ENCODE measurements at places on chromosomes 5 and 9.

GRCh38 chr5:131381777-131382176, 117.9 kb downstream of the CDC42SE2 start:
- no peak for DNase-seq

DNA sequence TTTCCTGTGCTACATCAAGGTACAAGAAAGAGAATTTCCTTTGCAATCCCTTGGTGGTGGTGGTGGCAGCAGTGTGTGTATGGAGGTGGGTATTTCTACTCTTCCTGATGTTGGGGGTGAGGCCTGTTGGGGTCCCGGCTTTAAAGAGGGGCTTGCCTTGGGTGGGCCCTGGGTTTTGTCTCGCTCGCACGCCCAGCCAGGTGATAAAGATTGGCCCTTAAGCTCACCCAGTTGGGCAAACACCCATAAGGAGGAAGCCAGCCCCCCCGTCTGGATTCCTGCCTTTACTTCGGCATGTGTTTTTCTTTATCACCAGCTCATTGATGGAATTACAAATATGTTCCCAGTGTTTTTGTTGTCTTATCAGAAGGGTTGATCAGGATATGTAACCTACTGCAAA, 16.0 kb upstream of the SARDH start:
- DNase-seq: no peak

DNA sequence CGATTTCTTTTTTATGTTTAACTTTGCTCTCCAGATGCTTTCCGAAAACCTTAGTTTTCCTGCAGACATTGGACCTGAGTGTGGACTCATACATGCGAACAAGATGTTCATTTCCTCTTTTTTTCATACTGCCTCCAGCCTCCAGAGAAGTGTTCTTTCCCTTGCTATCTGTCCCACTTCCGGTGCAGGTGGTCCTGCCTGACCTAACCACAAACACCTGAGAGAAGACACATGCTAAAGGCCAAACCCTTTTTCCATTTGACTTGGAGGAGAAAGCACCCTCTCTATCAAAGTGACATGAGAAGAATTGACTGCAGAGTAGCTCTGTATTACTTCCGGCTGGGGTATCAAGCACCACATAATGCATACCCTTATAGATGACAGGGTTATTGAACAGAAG, 334.0 kb downstream of the ARHGEF28 start:
- no peak for DNase-seq

GRCh38 chr5:27516437-27516836, 478.1 kb upstream of the CDH9 start:
- no peak for DNase-seq

GRCh38 chr9:97755618-97756267, 58.6 kb upstream of the XPA start:
- DNase-seq: no peak

DNA sequence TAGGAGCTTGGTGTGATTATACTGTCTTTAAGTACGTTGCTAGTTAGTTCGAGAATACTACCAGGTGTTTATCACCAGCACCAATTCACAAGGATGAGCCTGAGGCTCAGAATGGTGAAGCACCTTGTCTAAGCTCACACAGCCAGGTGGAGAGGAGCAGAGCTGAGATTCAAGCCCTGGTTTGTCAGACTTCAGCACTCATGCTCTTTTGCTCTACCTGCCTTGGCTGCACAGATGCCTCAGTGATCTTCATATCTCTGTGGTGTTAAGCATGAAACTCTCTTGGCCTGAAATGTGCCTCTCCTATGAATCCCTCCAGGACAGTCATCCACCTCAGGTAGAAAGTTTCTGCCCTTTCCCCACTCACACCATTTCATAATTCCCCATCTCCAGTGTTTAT, 12.2 kb downstream of the CAMK4 start:
- DNase-seq: no peak

DNA sequence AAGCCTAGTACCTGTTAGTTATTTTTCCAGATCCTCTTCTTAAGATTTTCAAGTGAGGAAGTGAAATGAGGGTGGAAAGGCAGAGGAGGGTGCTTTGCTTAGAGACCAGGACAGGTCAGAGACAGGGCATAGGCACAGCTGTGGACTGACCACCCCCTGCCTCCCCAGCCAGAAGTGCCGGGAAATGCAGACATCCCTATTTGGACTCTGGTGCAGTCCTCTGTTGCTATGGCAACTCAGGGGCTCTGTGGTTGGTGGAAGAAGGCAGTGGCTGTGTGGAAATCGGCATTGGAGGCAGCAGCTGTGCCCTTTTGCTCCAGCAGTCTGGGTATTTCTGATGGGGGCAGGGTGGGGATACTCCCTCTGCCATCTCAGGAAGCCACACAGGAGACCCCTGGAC, 43.3 kb upstream of the NDFIP1 start:
- peak; percentile 23 for DNase-seq

DNA sequence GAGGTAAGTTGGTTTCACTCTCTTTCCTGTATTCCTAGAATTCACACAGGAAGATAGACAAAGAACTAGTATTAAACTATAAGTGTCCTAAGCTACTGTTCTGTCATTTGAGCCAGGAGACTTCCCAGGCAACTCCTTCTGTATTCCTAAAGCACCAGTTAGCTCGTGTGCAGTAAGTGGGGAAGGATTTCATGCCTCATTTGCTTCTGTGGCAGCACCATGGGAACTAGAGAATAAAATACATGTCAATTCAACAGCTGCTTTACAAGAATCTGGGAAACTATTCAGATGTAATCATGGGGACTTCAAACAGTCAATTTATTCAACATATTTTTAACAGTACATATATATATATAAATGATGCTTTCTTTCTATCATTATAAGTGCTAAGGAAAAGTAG, 762.3 kb downstream of the PRELID2 start:
- no peak for DNase-seq

DNA sequence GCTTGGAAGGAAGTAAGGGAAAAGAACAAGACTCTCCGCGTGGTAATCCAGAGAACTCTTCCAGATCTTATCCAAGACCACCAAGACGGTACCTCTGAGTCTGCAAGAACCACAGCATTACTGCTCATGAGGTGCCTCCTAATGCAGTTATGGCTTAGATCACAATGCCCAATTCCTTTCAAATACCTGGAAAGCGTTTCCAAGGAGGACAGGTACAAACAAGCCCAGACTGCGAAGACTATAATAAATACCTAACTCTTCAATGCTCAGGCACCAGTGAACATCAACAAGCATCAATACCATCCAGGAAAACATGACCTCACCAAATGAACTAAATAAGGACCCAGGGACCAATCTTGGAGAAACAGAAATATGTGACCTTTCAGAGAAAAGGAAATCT, 325.5 kb downstream of the CWC27 start:
- no peak for DNase-seq

GRCh38 chr5:109062664-109063063, 315.0 kb downstream of the FER start:
- DNase-seq: peak; percentile 83

DNA sequence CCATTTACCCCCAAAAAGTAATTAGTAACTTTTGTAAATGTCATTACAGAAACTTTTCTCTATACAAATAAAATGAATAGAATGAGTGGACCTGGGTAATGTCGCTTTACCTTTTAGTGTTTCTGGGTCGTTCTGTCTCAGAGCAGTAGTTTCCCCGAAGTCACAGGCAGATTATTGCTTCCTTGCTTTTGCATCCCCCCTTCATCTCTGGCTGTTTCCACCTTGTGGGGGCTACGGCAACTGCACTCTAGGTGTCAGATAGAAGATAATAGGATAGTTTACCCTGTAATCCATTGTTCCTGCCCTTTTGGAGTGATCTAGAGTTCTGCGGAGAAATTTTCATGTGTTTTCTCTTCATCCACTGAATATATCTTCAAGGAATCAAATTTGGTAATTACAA, 68.7 kb downstream of the PRR16 start:
- DNase-seq: no peak

GRCh38 chr9:82513242-82513751, 524.7 kb downstream of the SPATA31D1 start:
- DNase-seq: peak; percentile 14

GRCh38 chr9:136264031-136264430, 18.4 kb upstream of the QSOX2 start:
- no peak for DNase-seq

GRCh38 chr5:54221135-54221534, 89.2 kb downstream of the ARL15 start:
- no peak for DNase-seq

DNA sequence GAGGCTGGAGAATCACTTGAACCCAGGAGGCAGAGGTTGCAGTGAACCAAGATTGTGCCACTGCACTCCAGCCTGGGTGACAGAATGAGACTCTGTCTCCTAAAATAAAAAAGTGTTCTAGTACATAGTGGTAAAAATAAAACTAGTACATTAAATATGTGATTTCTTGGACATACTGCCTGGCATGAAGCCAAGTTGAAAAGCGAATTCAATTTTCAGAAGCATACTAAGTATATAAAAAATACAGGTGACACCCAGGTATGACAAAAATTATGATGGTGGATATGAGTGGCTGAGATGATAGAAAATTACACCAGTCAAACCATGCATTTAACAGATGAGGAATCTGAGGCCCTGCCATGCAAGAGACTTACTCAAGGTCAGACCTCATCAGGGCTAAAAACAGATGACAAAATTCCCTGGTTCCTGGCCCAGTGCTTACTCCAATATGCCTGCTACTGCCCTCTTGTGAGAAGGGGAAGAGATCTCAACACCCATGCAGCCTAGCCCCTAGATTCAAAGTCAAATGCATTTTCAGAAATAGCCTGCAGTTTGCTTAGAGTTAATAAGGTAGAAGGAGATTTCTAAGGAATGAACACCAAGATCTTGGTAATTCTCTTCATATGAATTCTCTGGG, 46.6 kb upstream of the GNPDA1 start:
- DNase-seq: no peak

DNA sequence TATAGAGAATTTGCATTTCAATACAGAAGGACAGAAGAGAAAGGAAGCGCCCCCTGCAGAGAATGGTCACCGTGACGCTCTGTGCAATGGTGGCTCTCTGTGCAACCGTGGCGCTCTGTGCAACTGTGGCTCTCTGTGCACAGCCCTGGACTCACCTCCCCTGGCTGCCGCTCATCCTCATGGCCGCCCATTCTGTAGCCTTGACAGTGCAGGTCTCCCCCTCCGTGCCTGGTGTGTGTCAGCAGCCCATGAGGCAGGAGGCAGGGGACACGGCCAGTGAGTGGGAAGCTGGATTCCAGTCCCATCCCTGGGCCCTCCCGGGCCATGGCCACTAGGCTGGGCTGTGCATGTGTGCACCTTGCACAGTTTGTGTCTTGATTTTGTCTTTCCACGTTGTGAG, 12.0 kb downstream of the EXOC3 start:
- no peak for DNase-seq

GRCh38 chr9:100880284-100880683, 148.2 kb upstream of the PLPPR1 start:
- peak; percentile 7 for DNase-seq

GRCh38 chr9:135879619-135880018, 27.7 kb downstream of the CAMSAP1 start:
- DNase-seq: no peak

DNA sequence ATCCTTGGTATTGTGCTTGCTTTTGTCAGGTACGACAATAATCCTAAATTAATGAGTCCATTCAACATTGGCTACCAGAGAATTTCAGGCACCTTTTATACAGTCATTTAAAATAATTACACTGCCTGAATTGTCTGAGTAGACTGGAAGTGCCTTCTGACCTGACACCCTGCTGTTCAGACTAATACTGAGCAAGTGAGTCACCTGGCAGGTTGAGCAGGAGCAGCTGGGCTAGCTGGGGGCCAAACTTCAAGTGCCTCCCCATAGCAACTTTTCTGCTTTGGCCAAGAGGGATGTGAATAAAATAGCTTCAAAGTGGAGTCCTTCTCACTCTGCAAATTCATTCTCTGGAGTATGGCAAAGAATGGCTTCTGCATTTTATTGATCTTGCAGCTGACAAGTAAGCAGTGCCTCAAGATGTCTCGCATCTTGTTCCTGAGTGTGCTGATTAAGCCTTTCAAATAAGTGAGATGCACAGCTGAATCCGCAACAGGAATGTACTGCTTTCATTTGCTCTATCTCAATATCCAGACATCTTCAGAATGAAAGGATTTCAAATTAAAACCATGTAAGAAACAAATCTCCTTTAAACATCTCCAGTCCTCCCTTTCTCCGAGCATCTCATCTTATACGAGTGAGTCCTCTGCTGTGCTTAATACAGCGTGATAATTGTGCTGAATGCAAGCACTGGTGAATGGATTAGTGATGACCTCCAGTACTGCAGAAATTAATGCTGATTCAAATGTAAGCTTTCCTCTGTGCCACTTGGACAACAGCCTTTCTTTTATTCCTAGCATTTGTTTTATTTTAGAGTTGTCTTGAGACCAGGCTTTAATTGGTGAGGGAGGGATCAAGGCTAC, 271.2 kb downstream of the EDIL3 start:
- DNase-seq: no peak

- DNase-seq: no peak
These were observed 257.6 kb downstream of the FBXL7 start for GRCh38 chr5:15757619-15758018.

DNA sequence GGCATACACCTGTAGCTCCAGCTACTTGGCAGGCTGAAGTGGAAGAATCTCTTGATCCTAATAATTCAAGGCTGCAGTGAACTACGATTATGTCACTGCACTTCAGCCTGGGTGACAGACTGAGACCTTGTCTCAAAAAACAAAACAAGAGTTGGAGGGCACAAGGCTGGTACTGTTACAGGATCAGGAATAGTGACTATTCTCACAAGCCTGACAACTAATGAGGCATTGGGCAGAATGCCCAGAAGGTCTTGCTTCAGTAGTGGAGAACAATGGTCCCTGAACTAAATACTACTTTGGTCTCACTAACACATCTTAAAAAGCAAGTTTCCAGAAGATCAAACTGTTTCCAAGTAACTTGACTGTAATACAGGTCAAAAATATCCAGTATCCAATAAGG, 182.9 kb upstream of the RFX3 start:
- peak; percentile 32 for DNase-seq

GRCh38 chr5:91928754-91929521, 545.8 kb upstream of the ARRDC3 start:
- peak; percentile 82 for DNase-seq

DNA sequence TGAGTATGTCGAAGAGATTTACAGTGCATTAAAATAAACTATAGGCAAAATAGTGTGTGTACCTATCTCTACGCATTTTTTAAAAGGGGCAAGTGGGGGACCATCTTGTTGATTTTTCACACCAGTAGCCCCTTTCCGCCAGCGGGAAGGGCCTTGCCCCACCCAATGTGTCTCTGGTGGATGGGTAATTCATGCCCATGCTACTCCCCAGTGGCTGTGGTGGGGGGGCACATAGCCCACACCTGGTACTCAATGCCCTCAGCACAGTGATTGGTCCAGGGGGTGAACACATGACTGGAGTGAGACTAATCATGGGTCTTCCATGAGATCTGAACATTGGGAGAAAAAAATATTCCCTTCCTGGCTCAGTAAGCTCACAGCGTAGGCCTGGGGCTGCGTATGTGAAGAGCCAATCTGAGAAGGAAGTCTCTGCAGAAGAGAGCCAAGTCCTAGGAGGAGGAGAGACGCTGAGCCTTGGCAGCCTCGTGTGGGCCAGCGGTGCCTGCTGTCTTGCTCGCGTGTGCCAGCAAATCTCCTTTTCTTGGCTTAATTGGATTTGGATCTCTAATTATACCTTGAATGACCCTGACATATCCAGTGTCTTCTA, 103.4 kb downstream of the ADAMTS2 start:
- DNase-seq: no peak

- DNase-seq: no peak
These were observed 32.3 kb downstream of the ERCC6L2 start for GRCh38 chr9:95907794-95908193.
